Stimulated activated CD4-positive, alpha-beta T cell treated with anti-CD3 and anti-CD28 coated beads, Interleukin-15, amount 100 ng/mL, for 48 hours (primary cell): ENCODE measurements at places on chromosomes 7 and 10.

GRCh38 chr10:99004738-99005137, 230.9 kb downstream of the HPSE2 start:
- DNase-seq: no peak

- no peak for DNase-seq
These were observed 35.0 kb downstream of the ELFN1 start for GRCh38 chr7:1704811-1705738.

DNA sequence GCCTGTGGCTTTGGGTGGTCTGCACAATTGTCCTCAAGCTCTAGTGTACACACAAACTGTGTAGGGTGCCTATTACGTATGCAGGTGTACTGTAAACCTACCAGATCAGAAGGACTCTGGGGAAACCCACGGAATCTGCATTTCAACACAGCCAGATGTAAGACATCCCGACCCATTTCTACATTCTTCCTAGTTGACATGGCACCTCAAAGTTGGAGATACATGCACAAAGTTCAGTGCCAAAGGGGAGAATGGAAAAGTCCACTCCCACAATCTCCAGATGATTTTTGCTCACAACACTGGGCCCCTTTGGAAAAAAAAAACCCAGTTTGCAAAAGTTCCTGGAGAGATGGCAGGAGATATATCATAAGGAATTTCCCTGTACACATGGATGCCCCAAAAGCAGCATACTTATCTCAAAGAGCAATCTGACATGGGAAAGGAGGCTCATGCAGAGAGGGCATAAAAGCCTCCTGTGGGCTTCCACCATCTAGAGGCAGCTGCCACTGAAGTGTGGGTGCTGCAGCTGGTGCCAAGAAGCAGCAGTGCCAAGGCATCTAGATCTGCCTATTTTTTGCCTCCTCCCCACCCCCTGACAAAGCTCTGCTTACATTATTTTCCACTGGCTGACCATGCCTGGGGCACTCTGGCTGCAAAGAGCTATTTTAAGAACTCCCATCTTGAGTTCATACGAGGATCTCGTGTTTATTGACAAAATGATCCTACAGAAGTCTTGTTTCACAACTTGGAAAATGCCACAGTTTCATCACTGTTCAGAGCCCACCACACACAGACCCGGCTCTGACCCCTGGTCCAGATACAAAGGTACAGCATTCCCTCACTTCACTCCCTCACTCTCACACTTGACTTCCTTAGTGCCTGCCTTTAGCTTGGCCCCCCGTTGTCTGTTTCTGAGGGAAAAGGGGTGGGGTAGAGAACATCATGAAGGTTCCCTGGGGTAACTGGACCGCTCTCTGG, 12.9 kb downstream of the TECTB start:
- DNase-seq: no peak

DNA sequence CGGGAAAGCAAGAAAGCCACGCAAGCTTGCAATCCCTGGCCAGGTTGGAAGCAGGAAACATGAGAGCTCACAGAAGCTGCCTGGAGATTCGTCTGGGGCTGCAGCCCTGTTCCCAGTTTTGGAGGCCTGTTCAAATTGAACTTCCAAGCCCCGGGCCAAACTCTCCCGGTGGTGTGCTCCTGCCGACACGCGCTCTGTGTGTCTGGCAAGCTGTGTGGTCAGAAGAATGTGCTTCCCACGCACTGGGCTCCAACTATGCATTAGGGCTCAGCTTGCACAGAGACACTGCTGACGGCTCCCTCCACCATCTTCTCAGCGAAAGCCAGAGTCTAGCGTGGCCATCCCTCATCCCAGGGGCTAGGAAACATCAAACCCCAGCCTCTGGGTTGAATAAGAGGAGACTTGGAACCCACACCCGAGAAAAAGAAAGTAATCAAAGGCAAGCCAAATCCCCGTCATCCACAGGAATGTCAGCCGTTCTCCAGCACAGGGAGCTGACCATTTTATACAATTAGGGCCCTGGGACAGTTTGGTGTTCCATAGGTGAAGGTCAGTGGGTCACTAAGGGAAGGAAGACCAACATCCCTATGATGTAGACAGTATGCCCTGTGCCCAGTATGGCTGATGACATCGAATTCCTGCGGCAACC, 107.2 kb downstream of the FGFR2 start:
- DNase-seq: no peak

- no peak for DNase-seq
These were observed 948.4 kb downstream of the SORCS1 start for GRCh38 chr10:106216085-106216484.
